ENCODE measurements at places on chromosomes 1 and 21.

- no peak for DNase-seq
Measured at GRCh38 chr21:45036630-45037029, 37.8 kb upstream of the ADARB1 start.

- no peak for DNase-seq
Measured at GRCh38 chr1:6385488-6386191, 7.9 kb downstream of the ACOT7 start.

DNA sequence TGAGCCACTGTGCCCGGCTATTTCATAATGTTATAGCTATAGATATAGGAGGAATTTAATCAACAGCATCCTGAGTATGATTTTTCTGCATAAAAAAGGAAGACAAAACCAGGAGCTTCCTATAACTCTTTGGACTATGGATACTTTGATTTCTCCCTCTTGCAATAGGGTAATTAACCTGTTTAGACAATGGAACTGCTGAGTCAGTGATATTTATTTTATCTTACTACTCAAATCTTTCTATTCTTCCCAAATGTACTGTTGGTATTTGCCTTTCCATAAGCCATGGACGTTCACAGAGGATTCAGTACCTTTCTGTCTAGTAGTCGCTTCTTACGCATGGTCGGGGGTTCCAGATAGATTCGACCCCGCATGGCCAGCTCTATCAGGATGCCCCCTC lies 33.6 kb downstream of the GOLPH3L start:
- no peak for DNase-seq

DNA sequence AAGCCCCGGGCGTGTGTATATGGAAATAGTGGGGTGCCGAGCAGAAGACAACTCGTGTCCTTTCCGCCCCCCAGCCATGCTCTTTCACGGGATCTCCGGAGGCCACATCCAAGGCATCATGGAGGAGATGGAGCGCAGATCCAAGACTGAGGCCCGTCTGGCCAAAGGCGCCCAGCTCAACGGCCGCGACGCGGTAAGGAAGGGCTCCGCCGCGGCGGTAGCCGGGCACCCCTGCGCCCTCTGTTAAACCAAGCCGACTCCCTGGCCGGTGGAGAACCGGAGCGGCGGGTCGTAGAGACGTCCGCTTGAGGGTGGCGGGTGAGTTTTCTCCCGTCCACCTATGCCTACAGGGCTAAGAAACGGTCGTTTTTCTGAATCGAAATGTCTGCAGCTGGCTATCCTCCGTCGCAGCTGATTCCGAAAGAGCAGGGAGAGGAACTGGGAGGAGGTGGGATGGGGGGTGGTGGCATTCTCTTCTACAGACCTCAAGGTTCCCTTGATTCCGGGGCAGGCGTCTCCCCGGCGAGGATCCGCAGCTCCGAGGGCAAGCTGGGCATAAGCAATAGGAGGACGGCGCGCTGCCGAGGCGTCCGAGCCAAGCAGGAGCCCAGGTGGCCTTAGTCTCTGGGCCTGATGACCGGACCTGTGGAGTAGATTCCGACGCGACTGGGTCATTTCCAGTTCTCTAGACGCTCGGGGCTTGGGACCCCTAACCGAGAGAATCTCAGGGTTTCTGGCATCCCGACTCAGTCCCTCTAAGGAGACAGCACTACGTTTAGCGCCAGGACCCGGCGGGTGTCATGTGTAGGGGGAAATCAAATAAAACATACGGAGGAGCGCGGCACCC lies 856 bp downstream of the LHX9 start:
- DNase-seq: peak; percentile 69

DNA sequence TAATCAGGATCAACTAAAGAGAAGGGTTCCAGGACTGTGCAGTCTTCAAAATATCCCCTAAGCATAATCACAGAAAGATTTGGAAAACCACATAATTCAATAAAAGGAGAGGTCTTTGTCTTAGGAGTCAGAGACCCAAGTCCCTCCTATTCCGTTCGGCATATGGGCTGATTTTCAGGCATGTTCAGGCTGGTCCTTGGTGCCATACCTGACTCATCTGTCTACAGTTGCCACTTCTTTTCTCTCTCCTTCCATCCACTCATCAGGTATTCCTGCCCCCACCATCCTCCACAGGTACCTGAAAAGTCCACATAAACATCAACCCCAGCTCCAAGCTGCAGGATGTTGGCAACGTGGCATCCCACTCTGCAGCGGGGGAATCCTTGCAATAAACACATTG lies 29.7 kb upstream of the RPL11 start:
- no peak for DNase-seq

- DNase-seq: no peak
Measured at GRCh38 chr1:48823168-48823567, 46.5 kb upstream of the BEND5 start.

DNA sequence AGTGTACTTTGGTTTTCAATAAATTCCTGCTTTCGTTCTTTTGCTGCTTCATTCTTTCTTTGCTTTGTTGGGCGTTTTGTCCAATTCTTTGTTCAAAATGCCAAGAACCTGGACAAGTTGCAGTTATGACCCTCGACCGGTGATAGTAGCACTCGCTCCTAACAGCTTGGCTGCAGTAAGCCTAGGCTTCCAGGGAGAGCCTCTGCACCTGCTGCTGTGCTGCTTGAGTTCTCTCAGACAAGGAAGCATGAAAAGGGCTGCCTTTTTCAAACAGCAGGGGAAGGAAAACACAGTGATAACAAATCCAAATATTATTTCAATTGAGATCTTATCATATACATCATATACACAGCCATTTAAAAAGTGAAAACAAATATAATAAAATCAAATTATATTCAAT lies 12.8 kb upstream of the RIPK4 start:
- DNase-seq: no peak

GRCh38 chr1:220363196-220363837 lies 91.1 kb upstream of the RAB3GAP2 start:
- DNase-seq: no peak

GRCh38 chr1:150564051-150564991 lies 15.1 kb downstream of the MCL1 start:
- peak; percentile 35 for DNase-seq
